ENCODE measurements at places on chromosomes 4 and X.

GRCh38 chr4:127204322-127204721 is 428.4 kb upstream of the INTU start:
- H3K27me3 ChIP-seq: no peaks in the 10 kb centered on the region
- no peak overlapping the region for H3K27ac ChIP-seq
- DNase-seq: no peak
- H3K36me3 ChIP-seq: no peaks in the 10 kb centered on the region
- no peaks in the 10 kb centered on the region for H3K4me1 ChIP-seq

DNA sequence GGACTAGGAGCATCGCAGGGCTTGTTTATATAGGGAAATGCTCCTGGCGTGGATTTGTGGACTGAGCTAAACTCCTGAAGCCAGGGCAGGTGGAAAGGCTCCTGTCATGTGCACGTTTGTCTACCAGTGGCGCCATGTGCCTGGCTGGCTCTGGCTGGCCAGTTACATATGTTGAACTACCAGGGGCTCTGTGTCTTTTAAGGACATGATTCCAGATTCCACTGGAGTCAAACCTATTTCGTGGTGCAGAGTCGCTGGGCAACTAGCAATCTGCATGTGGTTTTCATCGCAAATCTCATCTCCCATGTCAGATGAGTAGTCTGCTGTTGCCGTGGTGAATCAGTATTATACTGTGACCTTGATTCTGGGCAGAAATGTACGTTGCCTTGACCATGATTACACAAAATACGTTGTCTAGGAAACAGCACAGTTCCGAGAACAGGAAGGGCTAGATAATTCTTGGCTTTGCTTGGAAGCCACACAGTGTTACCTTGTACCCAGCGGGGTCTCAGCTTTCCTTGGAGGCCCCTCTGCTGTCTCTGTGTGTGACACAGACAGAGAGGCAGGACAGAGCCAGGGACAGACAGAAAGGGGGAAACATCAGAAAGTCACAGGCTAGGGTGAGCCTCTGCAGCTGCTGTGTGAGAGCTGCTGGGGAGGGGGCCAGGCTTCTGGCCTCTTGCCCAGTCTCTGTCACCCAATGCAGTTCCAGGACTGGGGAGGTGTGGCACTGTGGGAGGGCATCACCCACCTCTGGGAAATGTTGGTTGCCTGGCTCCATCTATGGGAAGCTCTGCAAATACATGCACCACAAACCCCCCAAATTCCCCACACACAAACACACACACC is 19.2 kb downstream of the PNMA6E start:
- H3K4me1 ChIP-seq: no peaks in the 10 kb centered on the region
- H3K27ac ChIP-seq: no peak overlapping the region
- DNase-seq: no peak
- no peaks in the 10 kb centered on the region for H3K27me3 ChIP-seq
- no peaks in the 10 kb centered on the region for H3K36me3 ChIP-seq
- H3K4me3 ChIP-seq: no peak overlapping the region

DNA sequence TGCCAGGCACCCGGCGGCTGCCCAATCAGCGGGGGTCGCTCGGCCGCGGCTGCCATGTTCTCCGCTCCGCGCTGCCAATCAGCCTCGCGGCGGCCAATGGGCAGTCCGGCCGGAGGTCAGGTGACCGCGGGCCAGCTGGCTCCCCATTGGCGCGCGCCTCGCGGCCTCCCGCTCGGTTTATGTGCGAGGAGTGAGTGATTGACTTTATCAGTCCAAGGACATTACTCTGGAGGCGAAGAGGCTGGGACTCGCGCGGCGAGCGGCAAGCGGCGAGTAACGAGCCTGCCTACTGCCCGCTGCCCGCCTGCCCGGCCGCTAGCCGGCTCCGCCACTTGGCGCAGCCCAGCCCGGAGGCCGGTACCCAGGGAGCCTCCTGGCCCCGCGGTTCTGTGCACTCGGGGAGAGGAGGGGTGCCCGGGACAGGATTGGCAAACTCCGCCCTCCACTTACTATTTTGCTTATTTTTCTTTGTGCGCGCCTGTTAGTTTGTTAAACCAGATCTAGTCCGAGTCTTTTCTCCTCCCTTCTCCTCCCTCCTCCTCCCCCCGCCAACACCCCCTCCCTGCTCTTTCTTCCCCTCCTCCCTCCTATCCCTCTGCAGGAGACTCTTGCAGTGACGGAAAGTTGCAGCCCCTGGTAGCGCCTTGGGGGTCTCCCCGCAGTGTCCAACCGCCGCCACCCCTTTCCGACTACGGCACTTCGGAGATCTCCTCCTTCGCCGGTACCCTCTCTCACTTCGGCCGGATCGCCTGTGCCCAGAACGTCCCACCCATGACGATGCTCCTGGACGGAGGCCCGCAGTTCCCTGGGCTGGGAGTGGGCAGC is at the start of gene ZIC3:
ZIC3 (plus strand) TSS at position 207 of the 825 bp plus-strand sequence; CDS start at position 772, 565 bp downstream.
- no peak within 1 kb of the TSS for H3K27ac ChIP-seq
- no peaks in the 10 kb centered on the region for H3K36me3 ChIP-seq
- peaks cover 96% of the 10 kb centered on the region for H3K27me3 ChIP-seq
- H3K4me1 ChIP-seq: peaks cover 14% of the 10 kb centered on the region

DNA sequence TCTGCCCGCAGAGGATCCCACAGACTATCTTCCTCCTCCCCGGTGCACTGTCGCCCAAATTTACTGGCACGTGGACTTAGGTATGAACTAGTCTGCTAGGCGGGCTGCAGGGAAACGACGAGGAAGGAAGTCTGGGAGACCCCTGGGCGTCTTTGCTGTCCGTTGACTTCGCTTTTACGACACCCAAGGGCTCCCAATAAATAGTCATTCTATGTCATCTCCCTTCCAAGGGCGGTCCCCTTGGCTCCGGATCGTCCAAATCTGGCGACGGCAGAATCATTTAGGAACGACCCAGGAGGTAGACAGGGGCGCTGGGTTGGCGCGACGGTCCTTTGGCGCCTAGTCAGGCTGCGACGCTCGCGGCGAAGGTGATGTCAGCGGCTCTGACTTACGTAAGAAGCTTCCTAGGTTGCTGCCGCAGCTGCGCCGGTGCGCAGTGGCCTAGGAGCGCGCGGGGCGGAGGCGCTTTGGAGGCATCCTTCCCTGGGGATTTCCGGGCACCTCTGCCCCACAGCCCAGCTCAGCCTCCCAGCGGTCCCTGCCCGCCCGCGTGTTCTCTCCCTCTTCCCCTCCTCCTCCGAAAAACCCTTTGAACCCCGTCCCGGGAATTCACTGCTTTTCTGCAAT is 2.2 kb downstream of the NHS start:
- H3K36me3 ChIP-seq: no peaks in the 10 kb centered on the region
- DNase-seq: no peak
- H3K4me1 ChIP-seq: peaks cover 3% of the 10 kb centered on the region
- no peak overlapping the region for H3K27ac ChIP-seq

DNA sequence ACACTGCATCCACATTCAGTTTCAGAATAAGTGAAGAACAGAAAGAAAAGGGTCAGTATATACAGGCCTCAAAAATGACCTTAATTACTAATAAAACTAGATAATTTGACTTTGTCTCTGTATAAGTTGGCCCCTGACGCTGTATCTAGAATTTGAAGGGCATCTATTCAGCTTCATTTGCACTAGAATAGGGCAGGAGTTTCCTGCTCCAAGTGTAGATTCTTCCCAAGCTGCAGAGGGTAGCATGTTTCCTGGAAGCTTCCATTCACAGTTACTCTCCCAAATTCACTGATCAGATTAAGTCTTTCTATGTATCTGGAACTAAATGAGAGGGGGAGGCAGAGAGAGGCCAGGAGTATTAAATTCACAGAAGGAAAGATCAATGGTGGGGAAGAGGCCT is 90.9 kb downstream of the GC start:
- no peak for DNase-seq
- no peaks in the 10 kb centered on the region for H3K27me3 ChIP-seq
- no peak overlapping the region for H3K4me3 ChIP-seq
- no peaks in the 10 kb centered on the region for H3K36me3 ChIP-seq
- H3K27ac ChIP-seq: no peak overlapping the region
- no peaks in the 10 kb centered on the region for H3K4me1 ChIP-seq

Measured in CD14-positive monocyte (primary cell).